ENCODE measurements at places on chromosomes 1 and 21.

- DNase-seq: no peak
Measured at GRCh38 chr1:26359981-26360806, 6.3 kb upstream of the CRYBG2 start.

- peak; percentile 39 for DNase-seq
Measured at GRCh38 chr1:41872074-41872473, 46.6 kb downstream of the HIVEP3 start.

DNA sequence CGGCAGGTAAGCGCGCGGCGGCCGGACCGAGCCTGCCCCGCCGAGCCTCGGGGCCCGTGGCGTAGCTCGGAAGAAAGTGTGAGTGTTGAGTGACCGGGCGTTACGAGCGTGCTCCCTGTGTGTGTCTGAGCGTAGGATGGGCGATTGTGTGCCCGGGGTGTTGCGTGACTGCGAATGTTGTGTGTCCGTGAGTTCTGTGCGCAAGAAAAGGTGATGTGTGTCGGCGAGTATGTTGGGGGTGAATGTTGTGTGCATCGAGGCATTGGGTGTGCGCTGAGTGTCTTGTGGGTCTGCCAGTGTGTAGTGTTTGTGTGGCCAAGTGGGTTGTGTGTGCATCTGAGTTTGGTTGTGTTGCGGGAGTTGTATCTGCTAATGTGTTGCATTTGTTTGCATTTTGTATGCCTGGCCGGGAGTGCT is 398 bp downstream of the PTPRU start:
- DNase-seq: no peak

DNA sequence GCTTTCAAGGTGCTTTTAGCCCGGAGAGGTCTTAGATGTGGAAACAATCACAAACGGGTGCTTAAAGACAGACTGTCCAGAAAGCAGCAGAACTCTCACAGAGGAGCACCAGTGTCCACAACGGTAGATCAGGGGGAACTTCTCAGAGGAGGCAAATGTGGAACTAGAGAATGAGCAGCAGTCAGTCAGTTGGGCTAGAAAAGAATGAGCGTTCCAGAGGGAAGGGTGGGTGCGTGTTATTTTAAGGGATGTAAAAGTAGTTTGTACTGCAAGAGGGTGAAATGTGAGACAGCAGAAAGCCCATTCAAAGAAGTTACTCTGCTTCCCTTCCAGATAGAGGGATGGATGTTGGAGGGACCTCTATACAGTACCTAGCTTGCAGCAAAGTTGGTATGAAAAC is 30.9 kb downstream of the RGS5 start:
- no peak for DNase-seq

- no peak for DNase-seq
Measured at GRCh38 chr1:47759936-47760629, 237.1 kb downstream of the TRABD2B start.

DNA sequence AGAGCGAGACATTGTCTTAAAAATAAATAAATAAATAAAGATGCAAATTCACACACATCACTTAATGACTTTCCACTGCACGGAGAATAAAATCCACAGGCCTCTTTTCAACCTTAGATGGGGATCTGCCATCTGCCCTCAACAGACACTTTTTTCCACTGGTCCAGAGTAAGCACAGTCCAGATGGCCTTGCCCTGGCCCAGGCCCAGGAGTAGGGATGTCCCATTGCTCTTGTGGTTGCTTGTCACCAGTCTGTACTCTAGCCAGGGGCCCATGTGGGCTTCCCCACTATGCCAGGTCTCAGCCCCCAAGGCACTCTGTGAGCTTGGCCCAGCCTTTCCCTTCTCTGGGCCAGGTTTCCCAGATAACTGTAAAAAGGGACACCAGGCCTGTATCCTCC is 17.4 kb downstream of the PLOD1 start:
- no peak for DNase-seq

GRCh38 chr1:94819945-94820746 is at the start of gene SLC44A3:
SLC44A3 (plus strand) TSS chr1:94820357; CDS start chr1:94820452, 95 bp downstream.
- DNase-seq: peak; percentile 50
